ENCODE measurements at places on chromosomes 3 and 15.
A peak's percentile ranks its signal among the peaks of the same experiment; 100 is the strongest.

- no peak for DNase-seq
Observed at GRCh38 chr15:72740219-72740618, 43.3 kb downstream of the ADPGK start.

GRCh38 chr15:64507293-64507802 lies 47.0 kb downstream of the ZNF609 start:
- peak; percentile 23 for DNase-seq

GRCh38 chr15:31135523-31135922 lies 34.0 kb upstream of the TRPM1 start:
- DNase-seq: no peak

GRCh38 chr3:98185180-98185579 lies 18.7 kb downstream of the OR5H15 start:
- no peak for DNase-seq

DNA sequence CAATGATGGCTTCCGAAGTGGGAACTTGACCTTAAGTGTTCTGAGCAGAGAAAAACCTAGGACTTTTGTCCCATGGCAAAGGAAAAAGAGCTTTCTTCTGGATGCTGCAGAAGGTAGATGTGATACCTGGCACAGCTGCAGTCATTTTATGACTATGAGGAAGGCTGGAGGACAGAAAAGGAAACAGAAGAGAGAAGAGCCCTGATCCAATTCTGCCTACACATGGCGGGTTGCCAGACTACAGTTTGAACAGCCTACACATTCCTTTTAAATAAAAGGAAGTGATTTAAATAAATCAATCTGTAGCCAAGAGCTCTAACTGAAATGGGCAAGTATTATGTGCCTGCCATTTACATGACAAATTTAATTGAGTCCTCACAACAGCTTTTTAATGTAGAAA lies 43.6 kb upstream of the CHRNB4 start:
- DNase-seq: no peak

GRCh38 chr3:181683563-181683962 lies 28.2 kb upstream of the SOX2 start:
- no peak for DNase-seq

DNA sequence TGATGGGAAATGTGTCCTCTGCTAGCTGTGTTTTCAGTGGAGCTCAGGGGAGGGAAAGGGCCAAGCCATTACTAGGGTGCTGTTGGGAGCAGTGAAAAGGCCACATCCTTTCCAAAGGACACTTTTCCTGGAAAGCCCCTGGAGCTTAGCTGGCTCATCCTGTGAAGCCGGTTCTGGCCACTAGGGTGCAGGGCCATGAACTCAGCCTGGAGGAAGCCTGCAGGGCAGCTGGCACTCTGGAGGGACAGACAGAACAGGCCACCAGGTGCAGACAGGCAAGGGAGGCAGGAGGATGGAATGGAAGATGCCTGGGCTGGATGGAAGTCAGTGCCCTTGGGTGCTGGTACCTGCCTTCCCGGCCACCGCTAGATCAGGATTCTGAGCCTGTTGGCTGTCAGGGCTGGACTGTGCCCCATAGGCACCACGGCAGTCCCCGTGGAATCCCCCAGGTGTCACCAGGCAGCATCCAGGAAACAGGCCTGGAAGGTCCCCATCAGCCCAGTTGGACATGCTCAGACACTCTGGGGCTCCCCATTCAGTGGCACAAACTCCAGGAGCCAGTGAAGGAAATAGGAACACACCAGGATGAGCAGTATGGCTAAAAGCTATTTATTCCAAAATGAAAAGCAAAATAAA lies 76.2 kb upstream of the C2CD4B start:
- DNase-seq: no peak

- no peak for DNase-seq
Observed at GRCh38 chr3:42610976-42611375, 10.5 kb downstream of the NKTR start.

GRCh38 chr3:14241716-14242115 lies 63.1 kb downstream of the LSM3 start:
- no peak for DNase-seq

- no peak for DNase-seq
Observed at GRCh38 chr3:197718891-197719290, 17.8 kb downstream of the RUBCN start.

GRCh38 chr3:179510496-179510895 lies 52.2 kb upstream of the ACTL6A start:
- DNase-seq: no peak

DNA sequence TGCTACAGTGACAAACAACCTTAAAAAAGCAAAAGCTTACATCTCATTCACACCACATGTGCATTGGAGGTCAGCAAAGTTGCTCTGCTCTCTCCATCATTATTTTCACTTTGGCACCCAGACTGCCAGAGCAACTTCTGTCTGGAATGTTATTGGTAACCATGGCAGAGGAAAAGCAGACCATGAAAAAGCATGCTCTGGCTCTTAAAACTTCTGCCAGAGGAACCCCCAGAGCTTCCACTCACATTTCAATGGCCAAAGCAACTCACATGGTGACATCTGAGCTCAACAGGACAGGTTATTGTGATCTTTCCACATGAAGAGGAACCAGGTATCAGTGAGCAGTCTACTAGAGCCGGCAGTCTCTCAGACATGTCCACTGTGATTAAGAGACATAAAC lies 21.9 kb upstream of the FRMD5 start:
- DNase-seq: no peak

GRCh38 chr15:42231088-42231487 lies 23.0 kb upstream of the VPS39 start:
- DNase-seq: no peak

GRCh38 chr15:78651007-78651406 lies 10.0 kb upstream of the CHRNB4 start:
- no peak for DNase-seq

GRCh38 chr3:13570391-13571194 lies 21.7 kb downstream of the FBLN2 start:
- DNase-seq: no peak

DNA sequence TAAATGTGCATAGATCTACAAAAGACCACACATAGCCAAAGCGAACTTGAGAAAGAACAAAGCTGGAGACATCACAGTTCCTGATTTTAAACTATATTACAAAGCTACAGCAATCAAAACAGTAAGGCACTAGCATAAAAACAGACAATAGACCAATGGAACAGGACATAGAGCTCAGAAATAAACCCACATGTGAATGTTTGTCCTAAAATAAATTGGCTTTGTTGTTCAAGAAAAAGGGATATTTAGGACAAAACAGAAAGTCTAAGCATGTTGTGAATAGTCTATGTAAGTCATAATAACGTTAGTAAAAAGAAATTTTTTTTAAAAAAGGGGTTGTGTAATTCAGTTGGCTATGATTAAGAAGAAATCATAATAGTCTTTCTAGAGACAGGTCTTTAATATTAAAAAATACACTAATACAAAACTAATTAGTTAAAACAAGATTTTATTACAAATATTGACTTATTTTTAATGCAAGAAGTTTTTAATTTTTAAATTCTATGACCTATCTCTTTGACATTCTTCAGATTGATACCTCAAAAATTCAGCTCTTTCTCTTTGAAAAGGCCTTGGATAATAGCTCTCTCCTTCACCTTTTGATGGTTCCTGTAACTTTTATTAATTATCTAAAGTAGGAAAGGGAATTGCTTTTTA lies 11.6 kb downstream of the TMEM212 start:
- no peak for DNase-seq

GRCh38 chr3:58620421-58620820 lies 43.2 kb upstream of the FAM107A start:
- DNase-seq: no peak

- no peak for DNase-seq
Observed at GRCh38 chr3:134624537-134625287, 26.1 kb downstream of the KY start.

- no peak for DNase-seq
Observed at GRCh38 chr3:62923066-62923465, 47.9 kb upstream of the CADPS start.

GRCh38 chr15:29682781-29683180 lies 139.5 kb downstream of the TJP1 start:
- no peak for DNase-seq

Measured in activated T-cell treated with anti-CD3 and anti-CD28 coated beads for 24 hours (primary cell).